ENCODE measurements at places on chromosomes 12 and 14.
A peak's percentile ranks its signal among the peaks of the same experiment; 100 is the strongest.

GRCh38 chr12:130212384-130212989 is 50.2 kb downstream of the FZD10 start:
- no peak for DNase-seq

DNA sequence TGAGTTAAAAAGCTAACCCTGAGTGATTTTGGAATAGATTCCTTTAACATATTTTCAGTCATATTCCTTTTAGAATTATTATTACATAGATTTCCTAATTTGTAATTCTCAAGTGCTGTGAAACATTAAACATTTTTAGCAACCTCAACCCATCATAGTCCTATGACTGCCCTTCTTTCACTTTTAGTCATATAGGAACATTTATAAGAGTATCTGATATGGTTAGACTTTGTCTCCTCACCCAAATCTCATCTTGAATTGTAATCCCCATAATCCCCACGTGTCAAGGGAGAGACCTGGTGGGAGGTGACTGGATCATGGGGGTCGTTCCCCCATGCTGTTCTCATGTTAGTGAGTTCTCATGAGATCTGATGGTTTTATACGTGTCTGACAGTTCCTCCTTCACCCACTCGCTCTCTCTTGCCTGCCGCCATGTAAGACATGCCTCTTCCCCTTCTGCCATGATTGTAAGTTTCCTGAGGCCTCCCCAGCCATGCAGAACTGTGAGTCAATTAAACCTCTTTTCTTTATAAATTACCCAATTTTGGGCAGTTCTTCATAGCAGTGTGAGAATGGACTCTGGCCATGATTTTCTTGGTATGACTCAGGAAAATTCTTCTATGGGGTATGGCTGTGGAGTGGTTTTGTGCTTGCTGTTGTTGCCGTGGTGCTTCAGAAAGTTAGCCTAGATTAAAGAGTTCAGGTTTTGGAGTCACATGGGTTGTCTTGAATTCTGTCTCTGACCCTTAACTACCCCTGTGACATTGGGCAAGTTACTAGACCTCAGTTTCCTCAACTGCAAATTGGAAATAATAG is 83.9 kb downstream of the FUT8 start:
- no peak for DNase-seq

DNA sequence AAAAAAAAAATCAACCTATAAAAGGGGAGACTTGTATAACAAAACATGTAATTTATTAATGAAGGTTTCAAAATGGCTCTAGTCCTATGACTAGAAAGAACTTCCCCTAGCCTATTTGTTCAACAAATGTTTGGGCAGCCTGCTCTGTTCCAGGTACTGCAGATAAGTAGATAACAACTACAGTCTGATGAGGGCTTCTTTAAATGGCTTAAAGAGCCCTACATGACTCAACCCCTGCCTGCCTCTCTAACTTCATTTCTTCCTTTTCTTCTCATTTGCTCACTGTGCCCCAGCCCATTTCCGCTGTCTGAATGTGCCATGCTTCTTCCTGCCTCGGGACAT is 21.5 kb downstream of the ALDH6A1 start:
- no peak for DNase-seq

- DNase-seq, result no peak
Measured at GRCh38 chr14:57748279-57748678, 117.6 kb downstream of the SLC35F4 start.

- no peak for DNase-seq
Measured at GRCh38 chr12:125314051-125314755, 249.0 kb downstream of the AACS start.

- no peak for DNase-seq
Measured at GRCh38 chr12:112169161-112169872, 44.0 kb downstream of the TRAFD1 start.

DNA sequence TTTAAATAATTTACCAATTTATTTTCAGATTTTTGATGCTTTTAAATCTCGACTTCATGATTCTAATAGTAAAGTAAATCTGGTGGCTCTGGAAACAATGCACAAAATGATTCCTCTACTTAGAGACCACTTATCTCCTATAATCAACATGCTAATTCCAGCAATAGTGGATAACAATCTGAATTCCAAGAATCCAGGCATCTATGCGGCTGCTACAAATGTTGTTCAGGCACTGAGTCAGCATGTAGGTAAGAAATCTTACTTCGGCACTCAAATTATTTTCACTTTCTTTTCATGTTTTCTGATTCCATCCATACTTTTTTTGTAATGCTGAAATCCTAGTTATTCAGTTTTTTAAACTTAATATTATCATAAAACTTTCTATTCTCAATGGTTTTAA is 15.5 kb upstream of the PRPF39 start:
- DNase-seq, result no peak

DNA sequence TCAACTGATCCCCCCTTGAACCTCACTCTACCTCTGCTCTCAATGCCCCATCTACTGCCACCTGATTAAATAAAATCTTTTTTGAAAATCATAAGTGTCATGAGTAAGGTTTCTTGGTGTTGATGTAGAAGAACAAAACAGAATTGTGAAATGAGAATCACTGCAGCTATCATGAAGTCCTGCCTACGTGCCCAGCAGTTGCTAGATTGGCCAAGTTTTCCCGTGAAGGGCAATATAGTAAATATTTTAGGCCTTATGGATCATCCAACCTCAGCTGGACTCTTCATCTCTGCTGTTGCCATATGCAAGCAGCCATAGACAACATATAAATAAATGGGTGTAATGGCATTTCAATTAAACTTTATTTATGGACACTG is 5.2 kb upstream of the OAS3 start:
- DNase-seq, result no peak

GRCh38 chr14:23307146-23307530 is 505 bp downstream of the BCL2L2 start:
- no peak for DNase-seq

- DNase-seq, result no peak
Measured at GRCh38 chr14:24534286-24534685, 26.2 kb upstream of the CMA1 start.

- no peak for DNase-seq
Measured at GRCh38 chr14:68301219-68301618, 481.6 kb downstream of the RAD51B start.

DNA sequence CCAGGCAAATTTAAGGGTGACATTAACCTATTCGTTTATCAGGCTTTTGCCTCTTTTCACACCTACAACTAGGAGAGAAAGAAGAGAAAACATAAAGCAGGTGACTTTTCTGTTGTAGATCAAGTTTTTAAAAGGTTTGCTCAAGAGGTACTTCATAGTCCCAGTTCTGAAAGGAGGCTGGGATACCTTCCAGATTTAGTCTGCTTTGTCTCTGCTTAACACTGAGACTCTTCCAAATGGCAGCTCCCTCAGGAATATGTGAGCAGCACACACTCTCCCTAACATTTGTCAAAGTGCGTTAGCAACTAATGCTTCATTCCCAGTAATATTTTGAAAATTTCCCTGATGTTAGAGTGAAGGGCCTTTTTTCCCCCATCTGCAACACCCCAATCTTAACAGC is 133.7 kb upstream of the RASSF8 start:
- DNase-seq, result no peak

DNA sequence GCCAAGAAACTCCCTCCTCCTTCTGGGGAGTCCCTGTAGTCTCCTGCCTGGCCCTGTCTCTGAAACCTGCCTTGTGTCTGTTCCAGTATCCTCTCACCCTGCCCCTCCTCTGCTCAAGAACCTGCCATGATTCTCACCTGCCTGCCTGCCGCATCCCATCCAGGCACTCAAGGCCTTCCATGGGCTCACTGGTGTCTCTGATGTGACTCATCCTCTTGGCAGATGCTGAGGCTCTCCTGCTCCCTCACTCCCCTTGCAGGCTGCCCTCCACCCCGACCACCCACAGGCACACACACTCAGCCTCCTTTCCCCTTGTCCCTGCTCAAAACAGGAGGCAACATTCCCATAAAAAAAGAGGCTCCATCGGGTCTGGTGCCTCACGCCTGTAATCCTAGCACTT is 5.8 kb upstream of the BEGAIN start:
- DNase-seq, result no peak

GRCh38 chr12:2332236-2332635 is 279.4 kb downstream of the CACNA1C start:
- DNase-seq, result no peak

DNA sequence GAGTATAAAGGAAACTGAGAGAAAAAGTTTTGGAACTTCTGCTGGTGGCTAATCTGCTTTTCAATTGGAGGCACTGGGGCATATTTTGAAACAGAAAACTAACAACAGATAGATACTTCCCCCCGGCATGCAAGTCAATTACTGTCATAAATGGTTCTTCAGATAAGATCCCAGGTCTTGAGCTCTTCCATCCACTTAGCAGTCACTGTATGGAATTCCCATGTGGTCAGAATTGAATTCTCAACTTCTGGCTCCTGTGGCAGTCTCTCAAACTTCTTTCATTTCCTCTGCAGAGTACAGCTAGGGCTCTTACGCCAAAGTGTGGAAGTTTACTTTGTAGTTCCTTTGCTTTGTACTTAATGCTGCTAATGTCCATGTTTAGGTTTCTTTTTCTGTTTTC is 452.2 kb downstream of the IPO8 start:
- DNase-seq, result no peak

GRCh38 chr12:113770389-113770865 is 195.7 kb downstream of the RBM19 start:
- no peak for DNase-seq

- no peak for DNase-seq
Measured at GRCh38 chr12:92987846-92988621, 58.9 kb upstream of the EEA1 start.

- DNase-seq, result no peak
Measured at GRCh38 chr12:106871477-106871876, 84.2 kb upstream of the TMEM263 start.

DNA sequence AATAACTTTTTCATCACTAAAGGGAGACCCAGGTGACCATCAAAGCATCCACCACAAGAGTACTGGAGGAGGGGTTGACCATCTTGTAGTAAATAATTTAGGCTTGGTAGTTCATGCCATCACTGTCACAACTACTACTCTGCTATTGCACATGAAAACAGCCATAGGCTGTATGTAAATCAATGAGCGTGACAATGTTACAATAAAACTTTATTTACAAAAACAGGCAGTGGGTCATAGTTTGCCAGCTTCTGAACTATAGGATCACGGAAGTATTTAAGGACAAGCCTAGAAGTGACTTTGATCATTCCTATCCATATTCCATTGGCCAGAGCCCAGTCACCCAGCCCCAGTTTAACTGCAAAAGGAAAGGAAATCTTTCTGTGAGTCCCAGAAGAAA is 153.4 kb downstream of the NUAK1 start:
- DNase-seq, result no peak

DNA sequence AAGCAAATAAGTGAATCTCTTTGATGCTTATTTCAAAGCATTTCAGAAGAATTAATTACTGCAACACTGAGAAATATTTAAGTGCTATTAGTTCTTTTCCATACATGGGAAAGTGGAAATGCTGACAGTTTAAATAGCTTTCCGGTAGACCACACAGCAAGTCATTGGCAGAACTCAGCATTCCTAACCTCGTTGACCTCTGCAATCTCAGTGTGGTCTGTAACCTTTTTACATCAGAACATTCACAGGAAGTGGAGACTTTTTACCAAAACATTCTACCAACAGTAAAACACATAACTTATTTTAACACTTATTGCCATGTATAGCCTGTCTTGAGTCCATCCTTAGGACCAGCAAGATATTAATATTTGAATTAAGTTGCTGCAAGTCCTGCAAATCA is 249.5 kb upstream of the DCN start:
- DNase-seq, result peak; percentile 45

- no peak for DNase-seq
Measured at GRCh38 chr12:103560604-103561101, 26.4 kb upstream of the STAB2 start.

DNA sequence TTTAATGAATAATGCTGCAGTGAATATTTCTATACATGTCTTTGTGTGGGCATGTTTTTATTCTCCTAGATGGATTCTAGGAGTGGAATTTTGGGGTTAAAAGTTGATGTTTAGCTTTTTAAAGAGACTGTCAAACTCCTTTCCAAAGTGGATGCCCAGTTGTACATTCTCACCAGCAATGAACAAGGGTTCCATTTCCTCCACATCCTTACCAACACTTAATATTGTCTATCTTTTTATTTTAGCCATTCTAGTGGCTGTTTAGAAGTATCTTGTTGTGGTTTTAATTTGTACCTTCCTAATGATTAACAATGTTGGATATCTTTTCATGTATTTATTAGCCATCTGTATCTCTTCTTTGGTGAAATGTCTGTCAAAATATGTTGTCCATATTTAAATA is 109.8 kb downstream of the SMOC1 start:
- no peak for DNase-seq

DNA sequence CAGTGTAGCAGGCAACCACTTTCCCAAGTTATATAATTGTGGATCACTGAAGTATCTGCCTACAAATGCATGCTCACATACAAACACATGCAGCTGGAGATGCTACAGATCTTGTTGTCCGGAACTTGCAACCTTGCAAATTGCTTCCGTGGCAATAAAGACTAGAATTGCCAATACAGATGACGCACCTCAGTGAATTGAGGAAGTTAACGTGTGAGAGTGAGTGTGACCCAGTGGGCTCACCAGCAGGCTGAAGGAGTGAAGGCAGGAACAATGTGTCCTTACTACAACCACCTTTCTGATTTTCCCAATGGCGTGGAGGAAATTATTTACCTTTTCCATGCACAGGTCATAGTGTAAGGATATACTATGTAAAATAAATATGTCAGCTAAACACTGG is 89.4 kb upstream of the GRIP1 start:
- no peak for DNase-seq

DNA sequence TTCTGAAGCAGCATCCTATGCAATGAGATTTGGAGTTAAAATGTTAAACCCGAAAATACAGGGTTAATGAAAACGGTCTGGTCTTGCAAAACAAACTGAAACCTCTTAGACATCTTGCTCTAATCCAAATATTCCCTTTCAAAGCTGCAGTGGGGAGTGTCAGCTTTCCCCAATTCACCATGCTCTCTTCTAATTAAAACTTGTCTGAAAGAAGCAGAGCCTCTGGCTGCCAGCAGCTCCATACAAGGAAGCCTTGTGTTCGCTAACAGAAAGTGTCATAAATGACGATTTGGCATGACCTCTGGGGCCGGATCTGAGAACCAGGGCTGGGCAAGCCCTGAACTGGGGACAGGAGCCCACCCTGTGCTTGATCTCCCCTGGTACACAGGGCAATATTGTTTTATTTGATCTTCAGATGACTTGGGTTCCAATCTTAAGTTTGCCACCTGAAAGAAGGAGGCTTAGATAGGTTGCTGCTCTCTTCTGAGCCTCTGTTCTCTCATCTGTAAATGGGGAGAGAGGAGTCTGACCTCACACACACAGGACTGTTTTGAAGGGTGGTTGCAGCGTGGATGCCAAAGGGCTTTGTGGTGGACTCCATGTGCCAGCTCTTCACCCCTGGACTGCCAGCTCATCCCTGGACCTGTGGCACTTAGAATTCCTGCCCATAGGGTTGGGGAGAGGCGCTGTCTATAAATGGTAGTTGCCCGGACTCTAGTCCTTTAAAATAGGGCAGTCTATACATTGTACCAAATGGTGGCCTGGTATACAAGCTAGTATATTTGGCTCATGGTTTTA is 7.8 kb downstream of the KMT5A start:
- no peak for DNase-seq
